ENCODE measurements at places on chromosomes 1 and 21.

DNA sequence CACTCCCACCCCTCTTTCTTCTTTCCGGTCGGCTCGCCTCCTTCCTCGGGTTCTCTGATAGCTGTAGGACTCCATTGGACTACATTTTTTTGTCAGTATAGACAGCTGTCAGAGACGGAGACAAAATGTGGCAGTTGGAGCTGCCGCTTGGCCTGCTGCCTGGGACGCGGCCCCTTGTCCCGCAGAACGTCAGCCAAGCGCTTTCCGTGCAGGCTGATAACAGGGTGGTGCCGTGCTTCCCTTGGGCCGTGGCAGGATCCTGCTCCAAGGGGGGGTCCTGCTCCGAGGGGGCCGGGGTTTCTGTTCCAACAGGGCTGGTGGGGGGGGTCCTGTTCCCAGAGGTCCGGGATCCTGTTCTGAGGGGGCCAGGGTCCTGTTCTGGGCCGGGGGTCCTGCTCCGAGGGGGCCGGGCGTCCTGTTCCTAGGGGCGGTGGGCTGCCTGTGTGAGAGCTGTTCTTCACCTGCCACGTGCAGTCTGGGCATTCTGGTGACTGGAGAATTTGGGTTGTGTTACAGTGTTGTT lies 4.9 kb downstream of the SKI start:
- DNase-seq, result no peak

DNA sequence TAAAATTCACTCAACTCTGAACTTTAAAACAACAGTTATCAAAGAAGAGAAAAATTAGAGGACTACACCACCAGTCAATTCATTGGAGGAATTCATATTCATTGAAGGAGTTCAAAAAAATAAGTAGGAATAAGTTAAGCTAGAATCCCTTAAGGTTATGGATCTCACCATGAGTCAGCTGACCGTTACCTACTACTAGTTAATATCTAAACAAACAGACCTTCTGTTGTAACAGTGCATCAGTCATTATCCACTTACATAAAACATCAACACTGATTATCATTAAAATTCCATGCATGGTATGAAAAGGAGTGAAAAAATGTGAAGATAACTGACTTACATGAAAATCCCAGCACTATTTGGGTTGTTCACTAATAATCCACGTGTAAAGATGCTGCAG lies 44.9 kb downstream of the FOXJ3 start:
- no peak for DNase-seq

- peak; percentile 59 for DNase-seq
Observed at GRCh38 chr1:31760471-31761470, 3.4 kb downstream of the ADGRB2 start.

DNA sequence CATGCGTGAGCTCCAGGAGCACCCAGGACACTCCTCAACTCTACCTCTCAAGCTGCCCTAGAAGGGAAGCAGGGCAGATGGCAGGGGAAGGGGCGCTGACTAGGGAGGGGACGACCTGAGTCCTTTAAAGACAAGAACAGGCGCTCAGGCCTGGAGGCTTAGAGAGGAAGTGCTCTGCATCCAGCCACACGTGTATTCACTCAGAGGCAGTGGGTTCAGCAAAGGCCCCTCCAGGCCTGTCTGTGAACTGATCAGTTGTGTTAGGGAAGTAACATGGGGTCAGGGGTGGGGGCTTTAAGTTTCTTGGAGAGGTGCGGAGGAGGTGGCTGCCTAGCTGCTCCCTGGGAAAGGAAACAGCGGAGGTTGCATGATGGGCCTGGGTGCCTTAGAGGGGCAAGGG lies 37.1 kb upstream of the ARF1 start:
- DNase-seq, result no peak

DNA sequence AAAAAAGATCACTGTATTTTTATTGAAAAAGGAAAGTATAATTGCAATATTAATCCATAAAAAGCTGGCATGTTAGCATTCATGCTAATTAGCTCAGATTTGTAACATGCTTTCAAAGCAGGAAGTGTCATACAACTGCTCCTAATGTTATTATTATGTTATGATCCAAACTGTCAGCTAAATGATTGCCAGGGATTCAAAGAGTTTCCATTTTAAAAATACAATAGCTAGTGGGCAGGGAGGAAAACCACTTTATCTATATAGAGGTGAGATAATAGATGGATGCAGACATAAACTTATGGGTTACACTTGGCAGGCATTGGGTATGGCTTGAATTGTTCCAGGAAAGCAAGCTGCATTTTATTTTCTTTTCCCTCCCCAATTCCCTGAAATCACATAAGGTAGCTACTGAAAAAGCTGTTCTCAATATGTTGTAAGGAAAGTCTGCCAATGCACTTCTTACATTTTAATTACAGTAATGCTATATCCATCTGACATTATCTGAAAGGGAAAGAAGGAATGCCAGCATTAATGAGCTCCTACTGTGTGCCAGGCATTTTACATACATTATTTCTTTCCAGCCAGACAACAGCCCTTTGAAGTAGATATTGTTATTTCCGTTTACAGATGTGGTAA lies 9.8 kb upstream of the MYSM1 start:
- no peak for DNase-seq

DNA sequence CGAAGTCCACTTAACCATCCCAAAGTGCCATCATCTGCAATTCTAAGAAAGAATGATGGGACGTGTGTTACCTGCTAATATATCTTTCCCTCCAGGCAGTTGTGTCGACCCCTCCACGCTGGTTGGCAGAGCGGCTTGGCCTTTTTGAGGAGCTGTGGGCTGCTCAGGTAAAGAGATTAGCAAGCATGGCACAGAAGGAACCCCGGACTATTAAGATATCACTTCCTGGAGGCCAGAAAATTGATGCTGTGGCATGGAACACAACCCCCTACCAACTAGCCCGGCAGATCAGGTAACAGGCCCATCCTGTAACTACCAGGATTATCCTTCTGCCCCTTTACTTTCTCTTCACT lies 520 bp downstream of the TARS2 start:
- DNase-seq, result no peak

DNA sequence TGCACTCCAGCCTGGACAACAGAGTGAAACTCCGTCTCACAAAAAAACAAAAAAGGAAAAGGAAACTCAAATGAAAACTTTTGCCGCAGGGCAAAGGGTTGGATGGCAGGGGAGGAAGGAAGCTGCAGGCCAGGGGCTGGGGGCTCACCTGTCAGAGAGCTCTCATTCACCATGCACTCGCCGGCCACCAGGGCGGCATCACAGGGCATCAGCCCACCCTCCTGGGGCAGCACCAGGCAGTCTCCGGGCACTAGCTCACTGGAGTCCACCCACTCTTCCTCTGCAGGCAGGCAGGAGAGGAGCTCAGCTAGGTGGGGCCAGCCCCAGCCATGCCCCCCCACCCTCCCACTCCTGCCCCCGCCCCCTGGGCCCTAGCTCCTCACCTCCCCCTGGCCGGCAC lies 11.9 kb downstream of the ATP13A2 start:
- no peak for DNase-seq

Data from activated T-helper 1 cell treated with anti-CD3 and anti-CD28 coated beads, Interleukin-12 subunit alpha, Interleukin-12 subunit beta, Interleukin-2, Interleukin-4 antibody, amounts not matched to agents 30 ng/mL and 10 ng/mL and 1 ng/mL, durations not matched to agents 14 hours and 24 hours and 36 hours (primary cell).